ENCODE measurements at places on chromosomes 12 and 14.

- DNase-seq, result peak; percentile 98
Measured at GRCh38 chr12:65822732-65823512, 1.4 kb upstream of the HMGA2 start.

DNA sequence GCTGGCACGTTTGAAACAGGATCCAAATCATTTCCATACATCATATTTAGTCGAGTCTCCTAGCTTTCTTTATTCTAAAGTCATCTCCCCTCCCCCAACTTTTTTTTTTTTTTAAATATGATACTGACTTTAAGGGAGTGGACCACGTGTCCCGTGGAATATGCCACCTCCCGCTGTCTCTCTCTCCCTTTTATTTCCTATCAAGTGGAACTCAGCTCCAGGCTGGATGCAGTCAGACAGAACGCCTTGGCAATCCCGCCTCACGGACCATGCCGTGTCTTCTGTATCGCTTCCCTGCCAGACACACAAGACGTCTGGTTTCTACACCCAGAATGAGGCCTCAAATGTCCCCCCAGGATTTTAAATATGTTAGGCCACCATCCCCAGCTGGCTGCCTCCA lies 21.2 kb downstream of the BCL7A start:
- DNase-seq, result no peak

DNA sequence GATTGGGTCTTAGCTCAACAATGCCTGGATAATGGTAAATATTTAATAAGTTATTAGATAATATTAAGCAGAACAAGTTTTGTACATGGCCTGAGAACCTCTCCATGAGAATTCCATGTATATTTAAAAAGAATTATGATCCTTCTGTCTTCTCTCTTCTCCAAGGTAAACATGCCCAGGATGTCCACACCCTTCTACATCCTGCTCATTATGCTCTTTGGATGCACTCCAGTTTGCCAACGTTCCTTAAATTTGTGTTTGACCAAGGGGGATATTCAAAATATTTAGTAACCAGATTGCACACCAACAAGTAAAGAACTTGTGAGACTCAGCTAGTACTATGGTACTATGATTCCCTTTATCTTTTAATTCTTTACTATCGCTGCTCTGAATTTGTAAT lies 44.8 kb upstream of the ERGIC2 start:
- DNase-seq, result no peak

DNA sequence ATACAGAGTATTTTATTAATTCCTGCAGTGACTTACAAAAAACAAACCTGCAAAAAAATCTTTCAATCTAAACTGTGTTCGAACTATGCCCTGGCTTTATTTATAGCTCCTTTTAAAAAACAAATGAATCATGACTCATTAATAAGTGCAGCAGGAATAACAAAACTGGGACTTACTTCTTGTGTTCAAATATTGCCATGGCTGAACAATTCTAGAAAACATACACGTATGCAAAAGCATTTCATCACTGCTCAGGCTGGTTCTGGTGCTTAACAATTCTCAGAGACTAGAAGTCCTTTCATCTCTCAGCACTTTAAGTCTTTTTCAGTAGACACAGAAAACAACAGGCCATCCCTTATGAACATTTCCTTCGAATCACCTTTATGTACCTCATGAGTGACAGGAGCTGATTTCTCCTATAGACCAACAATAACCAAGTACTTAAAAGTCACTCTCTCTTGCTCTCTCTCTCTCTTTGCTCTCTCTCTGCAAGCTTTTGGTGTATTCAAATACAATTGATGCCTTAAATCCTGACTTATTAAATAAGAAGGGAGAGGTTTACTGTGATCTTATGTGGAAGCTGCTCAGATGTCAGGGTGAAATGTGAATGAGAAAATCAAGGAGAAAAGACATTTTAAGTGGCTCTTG lies 268.8 kb downstream of the TTC8 start:
- DNase-seq, result no peak

- DNase-seq, result no peak
Measured at GRCh38 chr12:6269986-6270385, 40.5 kb upstream of the PLEKHG6 start.

GRCh38 chr12:100539202-100539601 lies 34.3 kb upstream of the GAS2L3 start:
- no peak for DNase-seq

- DNase-seq, result no peak
Measured at GRCh38 chr12:126474703-126475102, 1409.5 kb downstream of the AACS start.
